ENCODE measurements at places on chromosomes 2 and 18.

DNA sequence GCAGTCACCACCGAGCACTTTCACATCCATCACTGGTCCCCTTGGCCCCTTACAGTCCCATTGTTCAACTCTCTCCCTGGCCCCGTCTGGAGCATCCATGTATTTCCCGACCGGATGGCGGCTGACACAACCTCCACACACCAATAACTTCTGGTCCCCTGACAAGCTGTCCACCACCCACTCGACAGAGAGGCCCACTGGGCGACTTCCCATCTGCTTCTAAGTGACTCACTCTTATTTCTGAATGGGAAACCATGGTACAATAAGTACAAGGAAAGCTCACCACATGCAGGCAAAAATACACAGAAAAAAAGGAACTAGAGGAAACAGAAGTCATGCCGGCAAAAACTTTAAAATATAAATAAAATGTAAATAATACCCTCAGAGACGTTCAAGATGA lies 82.9 kb upstream of the RAB12 start:
- no peak for DNase-seq

GRCh38 chr2:127678531-127678930 lies 3.2 kb upstream of the LIMS2 start:
- DNase-seq: no peak

DNA sequence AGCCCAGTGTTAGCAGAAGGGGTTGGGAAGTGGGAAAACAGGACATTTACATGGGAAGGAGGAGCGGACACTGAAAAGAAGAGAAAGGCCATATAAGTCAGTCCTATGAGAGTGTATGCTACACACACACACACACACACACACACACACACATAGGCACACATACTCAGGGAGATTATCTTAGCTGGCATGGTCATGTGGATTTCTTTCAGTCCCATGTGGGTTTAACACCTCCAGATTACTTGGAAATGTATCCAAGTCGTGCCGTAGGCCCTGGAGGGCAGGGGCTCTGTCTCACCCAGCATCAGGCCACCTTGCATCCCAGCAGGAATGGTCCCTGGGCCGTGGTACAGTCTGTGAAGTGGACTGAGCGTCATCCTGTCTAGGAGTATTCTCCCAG lies 113.3 kb upstream of the CAPN13 start:
- DNase-seq: no peak

DNA sequence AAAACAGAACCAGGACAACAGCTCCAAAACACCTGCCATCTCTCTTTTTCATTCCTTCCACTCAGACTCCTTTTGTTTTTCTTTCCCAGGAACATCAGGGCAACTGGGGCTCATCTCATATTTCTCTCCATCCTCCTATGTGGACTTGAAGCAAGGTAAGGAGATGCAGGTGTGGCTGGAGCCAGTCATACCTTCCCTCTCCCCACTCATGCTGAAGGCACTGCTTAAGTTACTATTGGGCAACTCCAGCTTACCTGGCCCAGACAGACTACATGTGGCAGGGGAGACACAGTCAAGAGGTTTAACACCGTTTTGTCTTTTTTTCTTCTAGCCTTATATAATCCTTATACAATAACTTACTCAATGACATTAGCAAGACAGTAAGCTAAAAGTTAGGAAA lies 38.4 kb downstream of the LAMA1 start:
- DNase-seq: no peak

DNA sequence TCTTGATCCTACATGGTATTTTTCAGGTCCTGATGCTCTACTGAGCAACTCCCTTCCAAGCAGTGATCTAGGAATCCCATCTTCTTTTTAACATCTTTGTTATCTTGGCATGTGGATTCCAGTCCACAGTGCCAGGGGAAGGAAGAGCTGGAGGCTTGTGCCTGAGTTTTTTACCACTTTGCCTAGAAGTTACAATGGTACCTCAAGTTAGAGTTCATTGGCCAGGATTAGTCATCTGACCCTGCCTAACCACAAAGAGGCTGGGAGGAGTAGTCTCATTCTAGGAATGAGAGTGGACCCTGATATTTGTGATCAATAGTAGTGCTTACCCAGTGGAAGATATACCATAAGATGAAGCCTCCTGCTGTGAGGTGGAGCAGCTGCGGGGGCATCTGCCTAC lies 109.3 kb downstream of the ADCYAP1 start:
- DNase-seq: no peak

GRCh38 chr2:25491966-25492532 lies 150.3 kb upstream of the DNMT3A start:
- no peak for DNase-seq

DNA sequence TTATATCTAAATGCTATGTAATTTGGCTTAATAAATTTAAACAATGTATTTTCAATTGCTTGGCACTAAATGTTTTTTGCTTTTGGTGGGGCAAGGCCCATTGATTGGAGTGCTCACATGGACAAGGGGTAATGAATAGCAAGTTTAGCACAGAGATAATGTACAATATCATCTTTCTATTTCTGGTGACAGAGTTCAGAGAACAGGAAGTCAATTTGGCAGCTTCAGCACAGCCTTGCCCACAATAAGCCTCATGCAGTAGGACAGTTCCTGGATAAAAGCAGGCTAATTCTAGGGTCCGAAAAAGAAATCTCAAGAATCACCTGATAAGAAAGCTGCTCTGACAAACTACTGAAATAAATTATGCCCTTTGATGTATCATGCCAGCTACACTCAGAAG lies 443.9 kb upstream of the FSHR start:
- DNase-seq: no peak

DNA sequence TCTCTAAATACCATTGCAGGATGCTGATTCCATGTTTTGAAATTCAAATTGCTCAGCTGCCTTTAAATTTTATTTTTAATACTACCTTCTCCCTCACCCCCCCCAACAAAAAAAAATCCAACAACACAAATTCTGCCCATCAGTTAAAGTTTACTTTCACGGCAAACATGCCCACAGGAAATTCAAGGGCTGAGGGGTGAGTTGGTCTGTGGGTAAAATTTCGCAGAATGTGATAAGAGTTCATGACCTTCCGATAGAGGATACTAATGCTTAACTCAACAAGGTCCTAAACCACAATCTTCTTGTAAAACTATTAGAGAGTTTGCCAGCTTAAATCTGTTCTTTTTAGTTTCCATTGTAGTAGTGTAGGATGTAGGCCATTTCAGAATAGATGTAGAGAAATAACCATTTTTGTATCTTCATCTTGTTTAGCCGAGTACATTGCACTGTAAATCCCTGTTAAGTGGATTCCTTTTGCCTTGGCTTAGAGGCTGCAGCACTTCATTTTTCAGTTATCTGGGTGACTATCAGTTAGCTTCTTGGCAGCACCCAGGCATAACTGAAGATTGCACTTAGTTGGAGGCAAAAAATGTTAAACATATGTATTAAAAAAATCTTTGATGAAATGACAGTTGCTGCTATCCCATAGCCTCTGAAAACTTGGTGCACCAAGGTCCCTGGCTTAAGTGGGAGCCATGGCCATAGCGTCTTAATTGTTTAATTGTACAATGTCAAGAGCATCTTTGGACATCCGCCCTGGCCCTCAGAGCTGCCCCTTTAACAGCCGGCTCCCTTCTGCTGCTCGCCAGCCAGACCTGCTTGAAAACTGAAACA lies 232.3 kb downstream of the HAUS1 start:
- no peak for DNase-seq

- no peak for DNase-seq
Observed at GRCh38 chr2:203813684-203814083, 53.9 kb upstream of the CTLA4 start.

GRCh38 chr18:13572148-13572547 lies 154.2 kb downstream of the FAM210A start:
- DNase-seq: no peak

DNA sequence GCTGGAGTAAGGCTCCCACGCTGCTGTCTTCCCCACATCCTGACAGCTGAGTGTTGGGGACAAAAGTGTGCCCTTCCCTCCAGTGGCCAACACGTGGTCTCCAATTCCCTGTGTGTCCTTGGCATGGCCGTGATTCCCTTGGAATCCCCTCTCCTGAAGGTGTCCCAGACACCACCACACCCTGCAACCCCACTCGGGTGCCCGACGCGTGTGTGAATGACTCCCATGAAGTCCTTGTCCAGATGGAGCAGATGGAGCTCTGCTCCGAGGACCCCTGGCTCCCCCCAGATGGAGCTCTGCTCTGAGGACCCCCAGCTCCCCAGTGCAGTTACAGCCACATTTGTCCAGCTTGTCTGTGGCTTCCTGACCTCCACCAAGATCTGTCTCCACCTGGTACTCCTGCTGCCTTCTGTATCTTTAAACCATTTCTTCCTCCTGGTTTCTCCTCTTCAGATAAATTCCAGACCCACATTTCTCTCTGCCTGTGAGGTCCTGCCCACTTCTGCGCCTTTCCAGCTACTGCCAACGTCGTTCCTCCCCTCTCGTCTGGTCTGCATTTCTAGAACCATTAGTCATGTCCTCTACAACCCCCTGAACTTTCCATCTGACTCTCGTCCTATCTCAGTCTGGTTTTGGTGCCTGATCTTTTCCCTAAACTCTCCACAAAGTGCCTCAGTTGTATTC lies 86.8 kb upstream of the PXDN start:
- DNase-seq: no peak

DNA sequence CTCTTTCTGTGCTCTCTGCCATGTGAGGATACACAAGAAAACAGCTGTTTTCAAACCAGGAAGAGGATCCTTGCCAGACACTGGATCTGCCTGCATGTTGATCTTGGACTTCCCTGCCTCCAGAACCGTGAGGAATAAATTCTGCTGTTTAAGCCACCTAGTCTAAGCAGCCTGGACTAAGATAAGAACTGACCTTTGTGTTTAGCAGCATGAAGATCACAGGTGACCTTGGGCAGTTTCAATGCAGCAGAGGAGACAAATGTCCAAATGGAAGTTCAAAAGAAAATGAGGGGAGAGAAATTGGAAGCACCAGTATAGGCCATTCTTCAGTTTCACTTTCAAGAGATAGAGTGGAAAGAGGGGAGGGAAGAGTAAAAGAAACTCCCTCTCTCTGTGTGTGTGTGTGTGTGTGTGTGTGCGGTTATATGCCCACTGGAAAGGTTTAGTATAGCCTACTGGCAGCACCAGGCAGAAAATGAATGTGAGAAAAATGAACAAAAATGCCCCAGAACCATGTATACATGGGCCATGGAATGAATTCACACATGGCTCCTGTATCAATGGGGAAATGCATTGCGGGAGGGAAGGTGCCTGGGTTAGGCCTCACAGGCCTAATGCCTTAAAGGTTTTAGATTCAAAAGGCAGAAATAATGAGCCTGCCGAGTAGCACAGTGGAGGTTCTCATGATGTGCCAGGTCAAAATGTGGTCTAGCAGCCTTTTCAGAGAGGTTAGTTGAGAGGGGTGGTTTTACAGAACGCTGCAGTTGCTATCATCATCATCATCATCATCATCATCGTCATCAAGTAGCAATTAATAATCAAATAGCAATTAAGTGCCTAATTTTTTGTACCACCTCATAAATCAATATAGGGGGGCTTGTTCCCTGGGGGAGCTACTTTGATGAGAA lies 1.1 kb upstream of the CERS6 start:
- DNase-seq: no peak

GRCh38 chr2:198162276-198162675 lies 357.9 kb downstream of the PLCL1 start:
- no peak for DNase-seq

DNA sequence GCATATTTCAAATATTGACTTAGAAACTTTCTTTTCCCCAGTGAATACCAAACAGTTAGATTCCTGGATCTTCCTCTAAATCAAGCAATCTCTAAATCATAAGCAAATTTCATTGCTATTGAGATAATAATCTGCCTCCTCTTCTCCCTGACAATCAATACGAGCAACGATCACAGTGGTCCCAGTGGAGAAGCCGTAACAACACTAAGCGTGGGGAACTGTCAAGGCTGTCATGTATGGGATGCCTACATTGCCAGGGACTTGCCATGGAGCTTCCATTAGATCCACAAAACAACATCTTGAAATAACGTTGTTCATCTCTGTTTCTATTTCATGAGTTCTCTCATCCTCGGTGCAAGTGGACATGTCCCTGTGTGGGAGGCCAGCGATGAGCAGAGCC lies 61.3 kb downstream of the SNTG2 start:
- DNase-seq: no peak

GRCh38 chr18:62490967-62491695 lies 31.7 kb upstream of the ZCCHC2 start:
- no peak for DNase-seq

- DNase-seq: no peak
Observed at GRCh38 chr18:74331404-74331803, 15.8 kb downstream of the C18orf63 start.

DNA sequence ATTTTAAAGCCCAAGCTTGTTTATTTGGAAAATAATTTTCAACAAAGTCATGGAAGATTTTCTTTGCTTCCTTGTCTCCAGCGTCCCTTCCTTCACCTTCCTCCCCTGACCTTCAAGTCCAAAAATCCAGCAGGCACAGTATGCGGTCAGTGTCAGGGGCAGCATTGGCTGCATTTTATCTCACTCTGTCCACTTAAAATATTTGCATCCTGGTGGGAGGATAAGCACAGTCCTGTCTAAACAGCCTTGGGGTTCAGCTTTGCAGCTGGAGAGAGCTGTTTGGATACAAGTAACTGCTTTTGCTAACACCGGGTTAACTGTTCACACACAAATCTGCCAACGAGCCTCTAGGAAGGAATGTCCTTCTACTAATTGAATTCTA lies 318.1 kb downstream of the PDE11A start:
- no peak for DNase-seq

GRCh38 chr2:43631618-43632317 lies 5.3 kb upstream of the PLEKHH2 start:
- no peak for DNase-seq

GRCh38 chr2:167147271-167147941 lies 259.1 kb downstream of the XIRP2 start:
- DNase-seq: no peak

DNA sequence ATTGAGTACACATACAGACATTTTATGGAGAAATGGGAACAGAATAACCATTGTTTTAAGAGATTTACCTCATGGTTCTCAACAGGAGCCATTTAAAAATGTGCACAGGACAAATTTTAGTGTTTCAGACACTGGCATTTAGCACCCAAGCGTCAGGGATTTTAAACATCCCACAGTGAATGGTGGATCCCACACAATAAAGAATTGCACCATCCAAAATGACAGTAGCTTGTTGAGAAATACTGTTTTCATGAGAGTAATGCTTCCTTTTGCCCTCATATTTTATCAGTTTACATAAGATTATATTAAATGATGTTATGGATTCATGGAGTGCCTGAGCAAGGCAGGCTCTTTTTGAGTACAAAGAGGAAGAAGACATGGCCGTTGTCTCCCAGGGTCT lies 54.0 kb downstream of the MFSD6 start:
- DNase-seq: no peak

GRCh38 chr2:204494681-204495080 lies 50.6 kb upstream of the PARD3B start:
- no peak for DNase-seq

DNA sequence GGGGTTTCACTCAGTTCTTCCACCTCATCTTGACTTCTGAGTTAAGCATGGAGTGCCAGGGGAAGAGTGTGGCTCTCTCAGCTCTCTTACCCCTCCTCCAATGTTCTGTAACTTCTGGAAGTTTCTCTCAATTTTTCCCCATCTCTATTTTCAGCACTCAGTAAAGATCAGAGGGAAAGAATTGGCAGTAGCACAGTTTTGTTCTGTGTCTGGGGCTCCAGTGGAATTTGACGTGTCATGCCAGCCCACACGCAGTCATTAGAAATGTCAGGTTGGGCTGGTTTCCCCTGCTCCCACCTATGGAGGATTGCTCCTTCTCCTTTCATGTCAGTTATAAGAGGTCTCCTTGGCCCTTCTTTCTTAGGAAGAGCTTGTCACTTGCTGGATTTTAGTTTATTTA lies 104.6 kb upstream of the COL3A1 start:
- no peak for DNase-seq

All from SK-N-MC (cell line).